CD4-positive, alpha-beta T cell (primary cell): ENCODE measurements at places on chromosomes 12 and 14. TPM values are rescaled to one million over a fixed set of nuclear protein-coding genes. Genes with fewer than 3 reads are reported as not detected.

Gene PRORP
- total RNA-seq = 32.0 TPM

Gene KRT85
- total RNA-seq = not detected

Gene PDE3A
- total RNA-seq = not detected

Gene SLC10A1
- not detected for total RNA-seq

Gene DHRS2
- total RNA-seq = not detected

Gene RERG
- not detected for total RNA-seq

Gene CBLN3
- total RNA-seq = 1.7 TPM

Gene CRACR2A
- total RNA-seq = 27.5 TPM
